Activated CD8-positive, alpha-beta T cell treated with anti-CD3 and anti-CD28 coated beads, Interleukin-2, amount 10 ng/mL, durations not matched to agents 7 days and 5 days (primary cell): ENCODE measurements at places on chromosomes 7 and 10.

DNA sequence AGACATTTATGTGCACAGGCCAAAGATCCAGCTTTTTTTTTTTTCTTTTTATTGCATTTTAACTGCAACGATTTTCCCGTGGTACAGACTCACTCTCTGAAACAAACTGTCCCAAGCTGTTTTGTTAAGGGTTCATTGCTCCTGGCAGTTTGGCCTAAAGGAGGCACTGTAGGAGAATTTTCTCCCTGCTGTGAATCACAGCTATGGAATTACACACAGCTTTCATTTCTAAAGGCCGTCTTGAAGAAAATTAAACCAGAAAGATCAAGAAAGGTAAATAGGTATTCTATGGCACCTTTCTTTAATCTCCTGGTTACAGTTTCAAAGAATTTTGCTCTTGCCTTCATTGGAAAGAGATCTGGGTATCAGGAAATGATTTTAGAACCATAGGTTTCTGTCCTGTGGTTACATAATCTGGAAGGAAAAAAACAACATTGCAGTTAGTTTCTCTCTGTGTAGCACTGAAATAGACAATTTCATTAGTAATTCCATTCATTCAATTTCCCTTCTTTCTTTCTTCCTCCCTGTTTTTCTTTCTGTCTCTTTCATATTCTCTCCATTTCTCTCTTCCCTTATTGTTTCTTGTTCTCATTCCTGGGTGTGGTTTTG lies 51.2 kb downstream of the PDK4 start:
- DNase-seq = no peak

GRCh38 chr7:84085147-84085546 lies 109.4 kb downstream of the SEMA3A start:
- DNase-seq = no peak

GRCh38 chr7:34133983-34134782 lies 228.8 kb downstream of the BMPER start:
- peak; percentile 29 for DNase-seq

- DNase-seq = no peak
These were observed 182.9 kb downstream of the XPNPEP1 start for GRCh38 chr10:109740436-109740835.

GRCh38 chr7:82810558-82811259 lies 352.0 kb downstream of the PCLO start:
- peak; percentile 23 for DNase-seq
